ENCODE measurements at places on chromosomes 6 and 20.

DNA sequence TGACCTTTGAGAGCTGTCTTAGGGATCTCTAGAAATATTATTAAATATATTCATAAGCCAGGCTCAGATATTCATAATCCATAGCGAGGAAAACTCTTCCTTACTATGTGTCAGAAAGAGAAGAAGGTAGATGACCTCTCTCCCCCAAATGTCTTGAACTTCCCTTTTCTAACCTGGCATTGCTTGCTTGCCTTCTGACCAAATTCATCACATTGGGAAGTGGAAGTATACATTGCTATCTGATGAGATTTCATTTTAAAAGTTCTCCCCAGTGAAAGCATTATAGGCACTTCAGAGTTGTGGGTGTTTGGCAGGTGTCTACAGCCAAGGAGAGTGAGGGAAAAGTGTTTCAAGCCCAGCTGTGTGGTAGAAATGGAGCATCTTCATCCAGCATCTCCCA is 197.3 kb downstream of the ZFAND3 start:
- no peak for DNase-seq

GRCh38 chr6:169158691-169159090 is 95.0 kb downstream of the THBS2 start:
- no peak for DNase-seq

DNA sequence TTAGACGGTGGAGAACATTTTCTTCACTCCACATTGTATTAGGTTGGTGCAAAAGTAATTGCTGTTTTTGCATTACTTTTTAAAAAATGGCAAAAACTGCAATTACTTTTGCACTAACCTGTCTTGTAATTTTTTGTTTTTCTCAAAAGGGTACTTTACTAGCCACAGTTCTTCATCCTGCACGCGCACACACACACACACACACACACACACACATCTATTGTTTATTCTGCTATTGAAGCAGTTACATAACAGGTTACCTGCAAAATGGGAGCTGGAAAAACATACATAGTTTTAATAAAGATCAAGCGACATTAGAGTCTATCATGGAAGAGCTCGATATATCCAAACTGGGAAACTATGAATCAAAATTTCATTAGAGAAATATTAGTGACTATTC is 235.2 kb downstream of the SIM1 start:
- no peak for DNase-seq

DNA sequence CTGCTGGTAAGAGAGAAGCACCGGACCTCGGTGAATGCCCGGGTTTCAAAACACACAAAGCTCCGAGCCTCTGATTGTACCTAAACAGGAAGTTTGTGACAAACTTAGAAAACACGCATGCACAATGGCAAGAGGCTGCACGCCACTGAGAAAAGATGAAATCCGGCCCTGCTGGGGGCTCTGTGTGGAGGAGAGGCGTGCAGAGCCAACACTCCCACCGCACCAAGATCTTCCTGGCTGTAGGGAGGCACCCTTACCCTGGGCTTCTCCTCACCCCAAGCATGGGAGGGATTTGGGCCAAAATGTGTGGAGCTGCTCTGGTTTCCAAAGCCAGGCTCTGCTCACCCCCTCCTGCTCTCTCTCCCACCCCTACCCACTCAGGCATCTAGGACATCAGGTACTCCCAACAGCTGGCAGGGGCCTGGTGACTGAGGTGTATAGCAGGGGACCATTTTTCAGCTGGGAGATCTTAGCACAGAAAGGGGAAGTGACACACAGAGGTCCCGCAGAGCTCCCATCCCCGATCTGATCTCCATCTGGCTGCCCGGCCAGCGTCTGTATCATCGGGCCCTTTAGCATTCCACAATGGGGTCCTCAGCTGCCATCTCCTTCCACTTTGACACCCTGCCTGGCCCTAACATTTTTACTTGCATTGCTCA is 84.2 kb downstream of the TRERF1 start:
- no peak for DNase-seq

All from NCI-H460 (cell line).